Placental pericyte (primary cell): ENCODE measurements at places on chromosomes 4 and X. TPM values are rescaled to one million over a fixed set of nuclear protein-coding genes. Genes with fewer than 3 reads are reported as not detected.

HHIP gene
- 0.44 and 10.7 TPM in 2 replicates for total RNA-seq

GPRASP1 gene
- total RNA-seq, result 1.3 and 1.4 TPM in 2 replicates

TMEM131L gene
- total RNA-seq, result 4.4 and 12.7 TPM in 2 replicates

GABRG1 gene
- total RNA-seq, result not detected in 2 replicates

LGI2 gene
- total RNA-seq, result not detected in 2 replicates

PAGE5 gene
- not detected in 2 replicates for total RNA-seq

GPR101 gene
- total RNA-seq, result not detected in 2 replicates

USP27X gene
- total RNA-seq, result 2.3 and 2.8 TPM in 2 replicates

CENPVL1 gene
- not detected in 2 replicates for total RNA-seq

GYPA gene
- not detected in 2 replicates for total RNA-seq

SERPINA7 gene
- total RNA-seq, result not detected in 2 replicates

FRMD7 gene
- total RNA-seq, result not detected in 2 replicates

CXCL8 gene
- total RNA-seq, result 429 and 639 TPM in 2 replicates

TNMD gene
- not detected in 2 replicates for total RNA-seq

TLR6 gene
- total RNA-seq, result 1.1 and 5.4 TPM in 2 replicates

CXCL9 gene
- total RNA-seq, result under 0.01 TPM in 1 of 2 replicates, not detected in the other

WDFY3 gene
- 53.6 and 105 TPM in 2 replicates for total RNA-seq

CYBB gene
- under 0.01 and 0.14 TPM in 2 replicates for total RNA-seq

BMP3 gene
- total RNA-seq, result 0.14 TPM in 1 of 2 replicates, not detected in the other

IBSP gene
- total RNA-seq, result 0.14 TPM in 1 of 2 replicates, not detected in the other

SUPT20HL1 gene
- total RNA-seq, result 0.14 TPM in 1 of 2 replicates, not detected in the other

CT45A5 gene
- total RNA-seq, result not detected in 2 replicates

XPNPEP2 gene
- 0.22 TPM in 1 of 2 replicates, not detected in the other for total RNA-seq

MAGEA11 gene
- not detected in 2 replicates for total RNA-seq

GYPB gene
- not detected in 2 replicates for total RNA-seq

G3BP2 gene
- total RNA-seq, result 135 and 165 TPM in 2 replicates

SOWAHB gene
- total RNA-seq, result 0.29 TPM in 1 of 2 replicates, not detected in the other

KLHL15 gene
- 7.0 and 13.2 TPM in 2 replicates for total RNA-seq

TRPC5OS gene
- total RNA-seq, result not detected in 2 replicates

MTM1 gene
- 8.0 and 8.3 TPM in 2 replicates for total RNA-seq

MGAT4D gene
- total RNA-seq, result not detected in 2 replicates

POU3F4 gene
- not detected in 2 replicates for total RNA-seq

NOX1 gene
- total RNA-seq, result 0.22 TPM in 1 of 2 replicates, not detected in the other

KLHL4 gene
- 4.8 and 5.9 TPM in 2 replicates for total RNA-seq

OPN1MW gene
- total RNA-seq, result not detected in 2 replicates

RASGEF1B gene
- not detected in 2 replicates for total RNA-seq

ARMCX2 gene
- total RNA-seq, result 48.1 and 68.6 TPM in 2 replicates

GAGE12F gene
- total RNA-seq, result not detected in 2 replicates

XAGE1A gene
- not detected in 2 replicates for total RNA-seq

MAGEA12 gene
- not detected in 2 replicates for total RNA-seq

CCDC158 gene
- 0.22 TPM in 1 of 2 replicates, not detected in the other for total RNA-seq

CT47A1 gene
- total RNA-seq, result not detected in 2 replicates

F8A3 gene
- 0.44 and 2.3 TPM in 2 replicates for total RNA-seq

CT47B1 gene
- not detected in 2 replicates for total RNA-seq

TENM3 gene
- total RNA-seq, result 23.0 and 74.2 TPM in 2 replicates

DCK gene
- total RNA-seq, result 5.3 and 31.6 TPM in 2 replicates
